Stimulated activated CD4-positive, alpha-beta T cell treated with anti-CD3 and anti-CD28 coated beads, Interleukin-1b, Interleukin-23, amount 100 ng/mL, for 4 hours (primary cell): ENCODE measurements at places on chromosomes 5 and 9.

GRCh38 chr5:176875783-176876505, 23.2 kb downstream of the HK3 start:
- no peak for DNase-seq

GRCh38 chr5:140054086-140054689, 11.1 kb upstream of the NRG2 start:
- DNase-seq: no peak

GRCh38 chr5:143052967-143053682, 282.9 kb downstream of the ARHGAP26 start:
- DNase-seq: no peak

DNA sequence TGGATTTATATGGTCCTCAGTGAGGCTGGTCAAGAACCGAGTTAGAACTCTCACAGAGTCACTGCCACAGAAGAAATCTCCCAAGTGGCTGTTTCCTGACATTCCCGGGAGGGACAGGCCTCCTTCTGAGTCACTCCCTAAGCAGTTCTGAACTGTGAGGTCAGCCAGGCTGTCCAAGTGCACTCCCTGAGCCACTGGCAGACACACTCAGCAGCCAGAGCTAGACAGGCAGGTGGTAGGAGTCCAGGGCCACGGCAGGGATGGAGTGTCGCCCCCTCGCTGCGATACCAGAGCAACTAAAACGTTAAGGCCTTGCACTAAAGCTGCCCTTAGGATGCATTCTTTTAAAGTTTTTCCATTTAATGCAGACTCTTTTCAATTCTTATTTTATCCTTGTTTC, 3.4 kb downstream of the IL4 start:
- DNase-seq: no peak

GRCh38 chr9:33463151-33463550, 10.6 kb downstream of the NOL6 start:
- no peak for DNase-seq
